Hematopoietic multipotent progenitor cell treated with erythropoietin and hydrocortisone succinate and interleukin-3 and kit ligand, for 6 days (in vitro differentiated cells): ENCODE measurements at places on chromosomes 2 and 18.
A peak's percentile ranks its signal among the peaks of the same experiment; 100 is the strongest.

- no peak for DNase-seq
Observed at GRCh38 chr2:96859681-96860064, 1.9 kb upstream of the ANKRD39 start.

- no peak for DNase-seq
Observed at GRCh38 chr18:45136381-45137086, 455.8 kb downstream of the SETBP1 start.

DNA sequence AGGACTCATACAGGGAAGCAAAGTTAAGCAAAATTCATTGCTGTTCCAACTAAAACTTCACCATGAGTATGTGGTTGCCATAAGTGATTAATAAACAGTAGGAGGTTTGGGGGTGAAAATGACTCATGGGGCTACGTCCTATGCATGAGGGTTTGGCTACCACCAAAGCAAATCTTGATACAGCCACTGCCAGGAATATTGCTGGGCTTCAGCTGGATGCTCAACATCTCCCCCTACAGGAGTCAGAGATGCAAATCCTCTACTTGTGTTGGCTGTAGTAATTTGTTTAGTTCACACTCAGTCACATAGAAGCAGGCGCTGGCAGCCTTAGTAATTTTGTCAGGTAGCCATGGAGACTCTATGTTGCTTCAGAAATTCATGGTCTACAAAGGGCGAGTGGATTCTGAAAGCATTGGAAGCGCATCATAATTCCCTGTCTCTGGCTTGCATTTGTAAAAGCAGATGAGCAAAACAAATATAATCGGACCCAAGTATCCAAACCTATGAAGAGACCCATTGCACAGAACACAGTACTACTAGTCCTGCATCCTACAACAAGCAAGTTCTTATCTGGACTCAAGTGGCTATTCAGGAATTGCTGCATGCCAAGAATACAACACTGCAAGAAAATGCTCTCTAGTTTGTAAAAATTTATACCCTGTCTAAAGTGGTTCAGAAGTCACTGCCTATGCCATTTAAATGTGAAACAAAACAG lies 76.0 kb downstream of the CD28 start:
- peak; percentile 83 for DNase-seq

- DNase-seq: no peak
Observed at GRCh38 chr2:193103064-193103463, 908.3 kb upstream of the TMEFF2 start.

GRCh38 chr18:25875551-25876240 lies 214.7 kb downstream of the SS18 start:
- DNase-seq: no peak

- no peak for DNase-seq
Observed at GRCh38 chr2:18484625-18485024, 75.8 kb downstream of the RDH14 start.

DNA sequence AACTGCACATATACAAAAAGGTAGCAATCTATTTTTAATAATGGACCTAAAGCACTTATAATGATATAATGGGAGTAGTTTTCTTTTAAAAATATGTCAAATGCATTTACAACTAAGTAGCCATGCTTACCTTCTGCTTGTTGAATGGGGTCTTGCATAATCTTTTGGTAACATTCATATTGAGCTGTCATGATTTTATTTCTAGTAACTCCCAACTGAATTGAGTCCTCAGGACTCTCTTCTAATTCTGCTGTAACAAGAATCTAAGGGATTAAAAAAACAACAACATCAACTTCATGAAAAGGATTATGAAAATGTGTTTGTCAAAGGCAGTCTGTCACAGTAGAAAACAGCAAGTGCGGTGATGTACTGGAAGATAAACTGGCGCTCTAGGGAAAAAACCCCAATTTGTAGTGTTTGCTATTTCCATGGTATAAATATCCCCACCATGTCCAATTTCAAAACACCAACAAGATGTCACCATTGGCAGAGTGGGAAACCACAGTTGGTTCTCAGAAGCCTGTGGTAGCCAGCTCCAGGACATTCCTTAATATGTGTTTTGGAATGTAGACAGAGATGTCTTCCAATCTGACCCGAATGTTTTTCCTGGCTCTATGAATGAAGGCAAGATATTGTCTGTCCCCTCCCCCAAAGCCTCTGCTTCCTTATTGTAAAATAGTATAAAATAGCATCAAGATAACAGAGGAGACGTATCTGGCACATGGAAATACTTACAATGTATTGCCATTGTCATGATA lies 64.8 kb downstream of the CALCRL start:
- no peak for DNase-seq

- no peak for DNase-seq
Observed at GRCh38 chr2:55419233-55419678, 400 bp downstream of the CCDC88A start.

DNA sequence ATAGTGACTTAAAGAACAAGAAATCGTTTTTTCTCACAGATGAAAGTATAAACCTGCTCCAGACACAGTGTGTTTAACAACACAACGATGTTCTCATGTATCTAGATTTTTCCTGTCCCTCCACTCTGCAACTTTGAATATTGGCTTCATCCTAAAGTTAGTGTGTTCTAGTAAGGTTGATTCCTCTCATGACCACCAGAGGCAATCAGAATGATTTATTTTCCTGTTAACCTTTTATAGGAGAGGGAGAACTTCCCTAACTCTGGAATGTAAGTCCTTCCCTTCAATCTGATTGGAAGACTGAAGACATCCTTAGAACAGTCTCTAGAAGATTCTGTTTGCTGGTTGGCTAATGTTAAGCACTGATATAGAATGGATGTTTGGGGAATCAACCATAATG lies 41.0 kb upstream of the TAF4B start:
- no peak for DNase-seq

- DNase-seq: no peak
Observed at GRCh38 chr2:70471129-70471528, 82.5 kb downstream of the TGFA start.

- DNase-seq: no peak
Observed at GRCh38 chr2:218570850-218571249, 2.2 kb downstream of the CNOT9 start.

DNA sequence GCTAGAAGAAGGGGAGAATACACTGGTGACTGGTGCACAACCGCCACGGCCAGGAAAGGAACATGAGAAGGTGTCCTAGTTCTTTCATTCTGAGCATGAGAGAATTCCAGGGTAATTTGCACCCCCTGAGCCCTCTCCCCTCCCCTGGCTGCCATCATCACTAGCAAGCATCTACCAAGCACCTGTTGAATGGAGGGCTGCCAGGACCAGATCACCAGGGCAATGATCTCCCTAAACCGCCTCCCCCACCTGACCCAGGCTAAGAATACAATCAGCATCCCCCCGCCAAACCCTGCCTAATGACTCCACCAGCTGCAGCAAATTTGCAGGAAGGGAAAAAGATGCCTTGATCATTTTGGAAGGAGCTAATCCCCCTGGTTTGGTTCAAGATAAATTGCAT lies 100.2 kb downstream of the STPG4 start:
- no peak for DNase-seq

GRCh38 chr2:48480526-48480925 lies 49.4 kb upstream of the STON1 start:
- DNase-seq: no peak

GRCh38 chr2:195819276-195819675 lies 162.2 kb downstream of the SLC39A10 start:
- DNase-seq: no peak

DNA sequence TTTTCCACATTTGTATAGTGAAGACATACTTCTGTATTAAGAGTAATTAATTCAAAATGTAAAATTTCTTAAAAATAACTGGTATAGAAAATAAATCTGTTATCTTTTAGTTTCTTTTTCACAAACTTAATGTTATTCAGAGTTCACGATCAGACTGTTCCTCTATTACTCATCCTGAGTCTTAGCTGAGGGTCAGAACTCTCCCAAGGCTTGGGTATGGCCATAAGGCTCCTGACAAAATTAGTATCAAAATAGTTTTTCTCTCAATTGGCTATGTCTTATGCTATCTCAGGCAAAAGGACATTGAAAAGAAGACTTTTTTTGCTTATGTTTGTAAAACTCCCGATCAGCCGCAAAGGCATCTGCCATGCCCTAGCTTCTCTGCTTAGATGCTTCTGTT lies 56.1 kb upstream of the NAB1 start:
- DNase-seq: no peak

- DNase-seq: no peak
Observed at GRCh38 chr2:197571627-197572271, 55.9 kb downstream of the MOB4 start.

GRCh38 chr2:200466425-200467418 lies 43.1 kb downstream of the KCTD18 start:
- DNase-seq: no peak

DNA sequence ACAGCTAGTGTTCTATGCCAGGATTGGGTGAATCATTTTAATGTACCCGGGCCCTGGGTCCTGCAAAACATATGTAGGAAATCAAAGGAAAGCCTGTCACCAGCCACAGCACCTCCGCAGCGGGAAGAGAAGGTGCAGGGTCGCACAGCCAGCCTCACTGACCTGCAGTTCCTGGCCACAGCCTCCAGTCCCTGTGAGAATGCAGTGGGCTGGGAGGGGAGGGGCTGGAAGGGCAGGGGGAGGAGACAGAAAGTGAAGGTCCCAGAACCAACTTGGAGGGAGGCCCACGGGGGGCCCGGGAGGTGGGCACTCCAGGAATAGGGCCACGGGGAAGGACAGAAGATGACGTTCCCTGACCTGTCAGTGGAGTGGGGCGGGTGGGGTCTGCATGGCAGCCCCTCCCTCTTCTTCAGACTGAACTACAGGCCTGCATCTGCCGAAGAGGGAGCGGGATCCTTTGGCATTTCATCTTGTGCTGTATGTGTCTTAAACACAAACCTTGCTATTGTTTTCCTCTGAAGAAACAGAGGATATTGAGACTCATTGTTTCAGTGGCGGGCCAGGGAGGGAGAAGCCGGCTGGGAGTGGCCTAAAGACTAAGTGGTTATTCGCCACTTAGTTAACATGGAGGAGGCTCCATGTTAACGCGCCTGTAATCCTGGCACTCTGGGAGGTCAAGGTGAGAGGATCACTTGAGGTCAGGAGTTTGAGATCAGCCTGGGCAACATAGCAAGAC lies 7.5 kb downstream of the MAL start:
- DNase-seq: no peak

- no peak for DNase-seq
Observed at GRCh38 chr2:42795841-42796301, 3.5 kb upstream of the HAAO start.

DNA sequence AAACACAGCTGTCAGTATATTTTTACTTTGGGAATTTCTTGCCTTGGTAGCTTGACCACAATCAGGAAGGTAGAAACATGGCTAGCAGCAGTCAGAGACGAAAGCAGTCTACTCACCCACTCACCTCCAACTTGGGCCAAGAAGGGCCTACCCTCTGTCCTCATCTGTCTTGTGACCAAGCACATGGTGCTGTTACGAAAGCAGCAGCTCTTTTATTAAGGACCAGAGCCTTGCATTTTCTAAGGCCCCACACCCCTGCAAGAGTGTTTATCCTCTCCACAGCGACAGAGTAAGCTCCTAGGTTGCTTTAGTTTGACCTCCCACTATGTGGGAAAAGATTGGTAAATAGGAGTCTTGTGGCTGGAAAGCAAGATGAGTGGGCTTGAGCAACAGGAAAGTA lies 31.3 kb upstream of the MSTN start:
- DNase-seq: no peak

- no peak for DNase-seq
Observed at GRCh38 chr2:127024769-127025358, 82.1 kb downstream of the BIN1 start.

DNA sequence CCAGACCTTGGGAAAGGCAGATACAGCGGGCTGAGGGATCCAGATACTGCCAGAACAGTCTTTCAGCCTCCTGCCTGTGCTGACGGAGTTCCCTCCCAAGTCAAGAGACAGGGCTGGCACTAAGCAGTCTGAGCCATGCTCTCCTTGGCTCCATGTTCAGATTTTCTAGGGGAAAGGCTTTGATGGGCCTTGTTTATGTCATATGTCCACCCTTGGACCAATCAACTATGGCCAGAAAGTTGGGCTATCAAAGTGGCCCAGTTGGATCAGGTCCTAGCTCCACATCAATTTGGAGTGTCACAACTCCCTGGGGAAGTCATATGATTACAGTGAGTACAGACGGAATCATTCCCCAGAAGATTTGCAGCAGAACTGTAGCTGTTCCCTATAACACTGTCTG lies 152.0 kb downstream of the GREB1L start:
- DNase-seq: no peak

DNA sequence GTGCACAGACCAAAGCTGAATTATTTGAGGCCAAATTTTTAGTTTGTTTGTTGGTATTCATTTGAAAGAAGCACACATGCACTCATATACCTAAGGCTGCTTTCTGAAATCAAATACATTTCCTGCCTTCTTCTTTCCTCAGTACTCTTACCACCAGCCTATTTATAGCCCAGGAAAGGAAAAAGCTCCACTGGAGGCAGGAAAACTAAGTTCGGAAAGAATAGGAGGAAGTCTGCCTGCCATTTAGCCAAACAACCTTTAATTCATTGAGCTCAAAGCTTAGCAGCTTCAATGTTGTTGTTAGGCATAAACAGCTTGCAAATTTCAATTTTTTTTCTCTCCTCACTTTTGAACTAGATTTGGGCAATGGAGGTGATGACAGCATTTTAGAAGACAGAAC lies 40.4 kb upstream of the RASGRP3 start:
- no peak for DNase-seq

DNA sequence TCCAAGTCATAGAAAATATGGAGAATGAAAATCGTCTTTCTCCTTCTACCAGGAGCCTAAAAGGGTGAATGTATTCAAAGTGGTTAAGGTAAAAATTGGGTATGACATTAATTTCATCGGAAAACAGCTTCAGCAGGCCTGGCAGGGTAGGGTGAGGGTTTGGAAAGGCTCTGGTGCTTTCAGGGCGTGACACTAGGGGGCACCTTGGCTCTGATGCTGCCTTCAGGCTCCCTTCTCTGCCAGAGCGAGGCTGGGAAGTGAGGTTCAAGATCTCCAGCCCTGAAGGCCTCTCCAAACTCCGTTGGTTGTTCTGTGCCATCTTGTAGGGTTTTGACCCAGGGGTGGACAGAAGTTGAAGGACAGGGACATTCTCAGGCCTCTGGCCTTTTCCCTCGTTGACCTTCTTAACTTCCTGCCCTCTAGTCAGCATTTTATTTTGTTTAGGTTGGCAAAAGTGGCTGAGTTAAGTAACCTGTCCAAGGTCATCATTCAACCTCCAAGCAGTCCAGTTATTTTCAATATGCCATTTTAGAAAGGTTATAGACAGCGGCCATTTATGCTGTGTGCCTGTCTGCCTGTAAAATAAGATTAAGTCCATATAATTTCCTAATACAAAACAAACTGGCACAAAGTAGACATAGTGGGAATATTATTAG lies 40.3 kb downstream of the EML6 start:
- DNase-seq: peak; percentile 36

GRCh38 chr18:63292831-63293683 lies 26.5 kb downstream of the BCL2 start:
- DNase-seq: no peak

DNA sequence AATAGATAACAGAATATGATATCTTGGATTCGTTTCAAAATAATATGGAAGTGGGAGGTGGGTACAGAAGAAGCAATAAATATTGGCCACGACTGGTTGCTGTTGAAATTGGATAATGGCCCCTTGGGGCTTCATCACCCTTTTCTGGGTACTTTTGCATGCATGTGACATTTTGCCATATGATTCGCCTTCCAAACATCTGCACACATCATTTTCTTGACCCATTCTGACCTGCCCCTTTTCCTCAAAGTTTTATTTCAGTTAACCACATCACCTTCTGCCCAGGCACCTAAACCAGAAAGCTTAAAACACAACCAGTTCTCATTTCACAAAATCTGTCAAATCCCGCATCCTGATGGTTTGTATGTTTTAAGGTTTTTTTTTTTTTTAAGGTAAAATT lies 116.7 kb upstream of the AGAP1 start:
- no peak for DNase-seq
